NCI-H1105 treated with DMSO at 0.1 percent for 48 hours (cell line): ENCODE measurements at places on chromosomes 11 and 22.

- DNase-seq = no peak
Observed at GRCh38 chr11:46407635-46408034, 16.1 kb upstream of the CHRM4 start.

GRCh38 chr11:112611771-112612170 lies 349.4 kb upstream of the NCAM1 start:
- no peak for DNase-seq

DNA sequence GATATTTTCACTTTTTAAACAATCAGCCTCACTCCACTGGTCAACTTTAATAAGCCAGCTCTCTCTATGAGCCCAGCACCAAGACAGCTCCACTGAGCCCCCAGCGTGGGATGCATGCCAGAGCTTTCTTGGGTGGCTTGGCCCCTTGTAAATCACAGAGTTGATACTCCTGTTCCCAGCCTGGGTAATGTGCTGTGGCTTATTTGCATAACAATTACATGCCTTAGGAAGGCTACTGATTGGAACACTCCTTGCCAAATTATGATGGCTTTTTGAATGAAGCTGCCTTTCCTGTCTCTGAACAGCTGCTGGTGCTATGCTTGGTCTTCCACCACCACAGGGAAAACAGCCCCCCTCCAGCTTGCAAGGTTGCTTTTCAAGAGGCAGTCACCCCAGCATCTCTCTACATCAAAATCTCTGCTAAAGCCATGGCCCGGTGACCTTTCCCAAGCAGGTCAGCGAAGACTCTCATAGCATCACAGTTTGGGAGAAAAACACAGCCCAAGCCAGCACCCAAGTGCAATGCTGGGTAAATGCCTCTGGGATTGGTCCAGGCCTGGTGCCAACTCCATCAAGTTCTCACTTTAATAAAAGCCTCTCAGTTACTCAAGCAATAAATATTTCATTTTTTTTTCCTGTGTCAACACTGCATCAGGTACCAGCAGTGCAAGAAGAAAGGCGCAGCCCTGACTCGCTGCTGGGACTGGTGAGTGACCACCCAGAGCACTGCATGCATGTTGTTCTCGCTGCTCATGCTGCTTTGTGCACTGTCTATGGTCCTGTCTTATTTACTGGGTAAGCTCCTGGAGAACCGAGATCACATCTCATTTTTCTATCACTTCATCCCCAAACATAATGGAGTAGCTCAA lies 549.3 kb downstream of the OPCML start:
- peak; percentile 97 for DNase-seq

DNA sequence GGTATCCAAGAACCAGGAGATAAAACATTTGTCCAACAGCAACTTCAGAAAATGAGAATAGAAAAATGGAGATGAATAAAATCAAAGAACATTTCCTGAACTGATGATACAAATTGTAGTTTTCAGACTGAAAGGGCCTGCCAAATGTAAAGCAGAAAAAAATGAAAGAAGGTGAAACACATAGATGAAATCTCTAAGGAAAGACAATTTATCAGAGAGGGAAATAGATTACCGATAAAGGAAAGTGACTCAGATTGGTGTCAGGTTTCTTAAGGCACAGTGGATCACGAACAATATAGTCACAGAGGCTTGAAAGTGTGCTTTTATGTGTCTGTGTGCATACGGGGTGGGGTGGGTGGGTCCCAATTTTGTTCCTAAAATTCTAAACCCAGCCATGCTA lies 4.1 kb upstream of the STT3A start:
- DNase-seq = no peak

DNA sequence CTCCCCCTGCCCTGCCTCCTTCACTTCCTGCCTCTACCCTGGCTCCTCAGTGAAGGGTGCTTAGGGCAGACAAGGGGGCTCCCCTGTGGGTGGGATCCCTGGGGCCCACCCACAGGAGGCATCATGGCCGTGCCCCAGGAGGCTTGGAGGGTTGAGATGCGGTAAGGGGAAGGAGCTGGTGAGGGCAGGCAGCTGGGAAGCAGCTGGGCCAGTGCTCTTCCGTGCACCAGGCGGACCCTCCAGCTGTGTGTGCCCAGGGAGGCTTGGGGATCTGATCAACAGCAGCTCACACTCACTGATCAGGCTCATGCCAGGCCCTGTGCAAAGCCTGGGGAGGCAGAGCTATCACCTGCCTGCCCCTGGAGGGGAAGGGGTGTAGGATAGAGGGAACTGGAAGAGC lies 59.3 kb upstream of the TTLL12 start:
- DNase-seq = no peak

DNA sequence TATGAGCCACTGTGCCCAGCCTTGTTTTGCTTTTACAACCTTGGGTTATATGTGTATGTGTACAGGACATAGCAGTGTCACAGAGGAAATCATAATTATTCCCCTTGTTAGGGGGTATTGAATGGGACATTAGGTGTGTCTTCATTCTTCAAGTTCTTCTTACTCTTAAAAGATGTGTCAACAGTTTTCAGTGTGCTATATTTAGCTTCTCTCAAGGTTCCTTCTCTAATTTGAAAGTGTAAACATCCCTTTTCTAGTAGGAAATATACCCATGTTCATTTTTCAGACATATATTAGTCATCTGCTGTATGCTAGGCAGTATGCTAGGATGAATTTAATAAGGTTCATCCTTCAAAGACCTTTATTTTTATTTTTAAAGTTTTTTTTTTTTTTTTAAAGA lies 17.1 kb downstream of the PCF11 start:
- no peak for DNase-seq

- DNase-seq = no peak
Observed at GRCh38 chr11:117855186-117855845, 21.1 kb downstream of the FXYD6 start.
